ENCODE measurements at places on chromosomes 16 and 17.
A peak's percentile ranks its signal among the peaks of the same experiment; 100 is the strongest.

DNA sequence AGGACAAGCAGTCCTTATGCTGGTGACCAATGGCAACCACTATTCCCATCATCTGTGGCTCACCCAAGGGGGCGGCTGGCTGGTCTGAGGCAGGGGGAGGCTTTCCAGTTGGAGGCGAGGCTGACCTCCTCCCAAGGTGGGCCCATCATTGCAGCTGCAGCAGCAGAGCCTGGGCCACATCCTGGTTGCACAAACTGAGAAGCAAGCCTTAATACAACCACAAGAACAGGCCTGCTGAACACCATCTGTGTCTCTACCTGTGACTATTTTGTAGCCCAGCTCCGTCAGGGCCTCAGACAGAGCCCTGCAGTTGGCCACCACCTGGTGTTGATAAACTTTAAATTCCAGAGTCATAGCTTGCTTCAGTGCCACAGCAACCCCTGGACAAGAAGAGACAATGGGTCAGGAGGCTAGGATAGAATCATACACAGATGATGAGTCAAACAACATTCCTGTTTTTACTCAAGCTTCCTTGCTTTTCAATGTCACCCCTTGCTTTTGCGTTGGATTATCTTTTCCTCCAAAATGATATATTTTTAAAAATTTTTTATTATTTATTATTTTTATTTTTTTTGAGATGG lies 17.9 kb downstream of the SMCR8 start:
- no peak for DNase-seq

- DNase-seq = no peak
Measured at GRCh38 chr16:86355531-86355930, 154.8 kb upstream of the FOXF1 start.

- peak; percentile 12 for DNase-seq
Measured at GRCh38 chr16:57639172-57639887, 10.9 kb downstream of the ADGRG1 start.

DNA sequence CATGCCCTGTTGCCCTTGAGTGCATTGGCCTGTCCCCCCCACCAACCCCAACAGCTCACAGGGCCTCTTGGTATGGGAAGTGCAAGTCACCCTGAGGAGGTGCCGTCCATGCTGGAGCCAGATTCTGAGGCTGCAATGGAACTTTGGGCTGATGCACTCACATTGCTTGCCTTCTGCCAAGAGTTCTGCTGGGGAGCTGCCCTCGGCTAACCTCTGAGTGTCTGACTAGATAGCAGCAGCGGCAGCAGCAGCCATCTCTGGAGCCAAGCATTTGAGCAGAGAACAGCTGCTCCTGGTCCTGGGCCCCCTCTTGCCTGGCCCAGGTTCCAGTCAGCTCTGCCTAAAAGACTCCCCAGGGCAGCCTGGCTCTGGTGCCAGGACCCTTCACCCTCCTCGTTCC lies 61.5 kb downstream of the GNAO1 start:
- no peak for DNase-seq

DNA sequence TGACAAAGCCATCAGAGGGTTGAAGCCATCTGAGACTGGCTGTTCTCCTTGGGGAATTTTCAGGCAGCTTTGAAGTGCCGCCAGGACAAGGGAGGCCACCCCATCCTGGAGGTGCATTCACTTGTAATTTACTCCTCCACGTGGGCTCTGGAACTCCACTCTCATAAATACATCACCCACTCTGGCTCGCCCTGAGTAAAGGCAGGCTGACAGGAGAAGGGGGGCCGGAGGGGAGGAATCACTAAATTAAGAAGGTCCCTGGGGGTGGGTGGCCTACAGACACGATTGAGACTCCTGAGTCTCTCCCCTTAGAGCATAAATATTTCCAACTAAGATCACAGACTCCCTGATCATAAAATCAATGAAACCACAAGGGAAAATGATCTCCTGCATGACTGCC lies 56.3 kb upstream of the HNF1B start:
- DNase-seq = no peak

GRCh38 chr16:14371778-14372431 lies 258.2 kb downstream of the PARN start:
- no peak for DNase-seq

DNA sequence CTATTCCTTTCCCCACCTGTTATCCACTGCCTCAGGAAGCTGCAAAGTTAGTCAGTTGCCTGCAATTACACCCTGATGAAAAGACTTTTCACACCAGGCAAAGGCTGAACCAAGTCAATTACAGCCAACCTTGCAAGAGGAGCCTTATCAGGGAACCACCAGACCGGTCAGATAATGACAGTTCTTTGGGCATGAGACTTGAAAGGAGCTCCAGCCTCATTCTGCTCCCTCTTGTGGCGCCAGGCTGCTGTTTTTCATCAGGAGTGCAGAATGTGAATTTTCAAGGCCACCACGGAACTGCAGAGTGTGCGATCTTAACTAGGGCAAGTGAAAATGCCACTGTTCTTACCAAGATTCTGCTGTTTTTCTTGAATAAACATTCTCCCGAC lies 22.5 kb downstream of the DNAI2 start:
- DNase-seq = peak; percentile 60

DNA sequence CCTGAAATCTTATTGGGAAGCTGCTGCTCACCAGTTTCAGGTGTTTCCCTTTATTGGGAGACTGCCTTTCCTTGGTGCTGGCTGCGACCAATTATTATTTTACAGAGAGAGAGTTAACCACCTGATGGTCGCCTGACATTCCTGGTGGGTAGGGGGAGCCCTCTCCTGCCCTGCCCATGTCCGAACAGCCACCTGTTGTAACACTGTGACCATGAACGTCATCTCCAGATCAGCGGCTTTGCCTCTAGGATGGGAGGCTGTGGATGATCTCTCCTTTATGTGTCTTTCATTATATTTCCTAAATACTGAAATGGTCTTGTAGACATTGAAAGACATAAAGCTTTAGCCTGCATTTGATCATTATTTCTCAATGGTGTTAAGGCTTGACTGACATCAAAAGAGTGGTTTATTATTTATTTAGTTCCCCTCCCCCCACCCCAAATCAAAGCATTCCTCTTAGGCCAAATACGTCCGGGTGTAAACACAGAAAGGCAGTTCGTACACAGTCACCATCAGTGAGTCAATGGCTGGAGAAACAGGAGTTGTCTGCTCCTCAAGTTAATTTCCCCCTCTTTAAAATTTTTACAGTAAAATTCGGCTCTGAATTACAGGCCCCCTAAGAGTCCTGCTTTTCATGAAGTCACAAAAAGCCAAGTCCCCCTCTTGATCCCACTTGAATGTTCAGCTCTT lies 57.8 kb upstream of the CACNG5 start:
- DNase-seq = no peak

DNA sequence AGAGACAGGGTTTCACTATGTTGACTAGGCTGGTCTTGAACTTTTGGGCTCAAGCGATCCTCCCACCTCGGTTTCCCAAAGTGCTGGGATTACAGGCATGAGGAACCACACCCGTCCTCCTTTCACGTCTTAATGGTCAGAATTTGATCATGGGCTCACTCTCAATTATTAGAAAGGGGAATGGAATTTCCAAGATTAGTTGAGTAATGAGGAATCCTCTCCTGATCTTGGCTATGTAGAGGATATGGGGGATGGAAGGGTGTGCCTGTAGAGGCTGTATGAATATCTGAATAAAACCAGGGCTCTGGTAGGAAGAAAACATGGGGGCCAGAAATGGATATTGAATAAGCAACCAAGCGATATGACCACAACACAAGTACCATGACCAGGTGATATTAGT lies 25.9 kb upstream of the SMURF2 start:
- no peak for DNase-seq

DNA sequence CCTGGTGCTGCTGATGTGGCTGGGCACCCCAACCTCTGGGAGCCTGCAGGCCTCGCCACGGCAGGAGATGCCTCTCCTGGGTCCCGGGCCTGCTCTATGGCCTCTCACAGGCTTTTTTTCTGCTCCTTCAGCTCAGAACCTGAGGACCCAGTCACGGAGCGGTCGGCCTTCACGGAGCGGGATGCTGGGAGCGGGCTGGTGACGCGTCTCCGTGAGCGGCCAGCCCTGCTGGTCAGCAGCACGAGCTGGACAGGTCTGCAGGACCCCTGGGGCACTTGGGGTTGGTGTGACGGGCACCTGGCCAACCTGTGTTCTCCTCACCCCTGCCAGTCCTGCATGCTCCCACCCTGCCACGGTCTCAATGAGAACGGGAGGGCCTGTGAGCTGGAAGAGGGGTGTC lies 7.0 kb downstream of the ALG1 start:
- no peak for DNase-seq

DNA sequence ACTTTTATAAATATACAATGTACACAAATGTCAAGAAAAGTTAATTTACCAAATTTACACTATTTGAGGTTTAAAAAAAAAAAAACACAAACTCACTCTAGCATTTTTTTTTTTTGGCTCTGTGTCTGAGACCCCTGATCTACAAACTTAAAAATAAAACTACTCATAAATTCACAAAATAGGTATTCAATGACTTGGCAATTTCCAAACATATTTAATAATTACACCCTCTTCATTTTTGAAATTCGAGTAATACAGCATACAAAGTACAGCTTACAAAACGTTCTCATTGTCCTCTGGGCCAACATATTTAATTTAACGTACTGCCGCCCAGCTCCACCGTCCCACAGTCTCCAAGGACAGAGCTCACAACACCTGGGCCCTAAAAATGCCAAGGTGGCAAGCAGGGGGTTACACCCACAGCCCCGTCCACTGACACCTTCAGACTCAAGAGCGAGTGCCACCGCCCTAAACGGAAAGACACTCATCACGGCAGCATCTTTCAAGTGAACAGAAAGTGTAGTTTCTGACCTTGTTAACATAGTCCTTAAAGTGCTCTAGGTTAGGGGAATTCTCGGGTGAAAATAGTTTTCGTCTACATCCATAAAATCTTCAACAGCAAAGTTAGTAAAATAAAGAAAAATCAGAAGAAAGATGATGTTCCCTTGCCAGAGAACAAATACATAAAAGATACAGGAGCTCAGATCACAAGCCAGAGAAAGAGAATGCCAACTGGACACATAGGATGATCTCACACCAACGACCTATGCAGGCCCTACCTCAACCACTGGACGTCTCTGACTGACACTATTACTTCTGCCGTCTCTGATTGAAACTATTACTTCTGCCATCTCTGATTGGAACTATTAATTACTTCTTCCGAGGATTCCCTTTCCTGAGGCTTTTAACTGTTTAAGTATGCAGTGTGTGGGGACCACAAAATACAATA lies 4.2 kb downstream of the ADCY9 start:
- no peak for DNase-seq

- no peak for DNase-seq
Measured at GRCh38 chr16:65384441-65384840, 262.6 kb upstream of the CDH11 start.

DNA sequence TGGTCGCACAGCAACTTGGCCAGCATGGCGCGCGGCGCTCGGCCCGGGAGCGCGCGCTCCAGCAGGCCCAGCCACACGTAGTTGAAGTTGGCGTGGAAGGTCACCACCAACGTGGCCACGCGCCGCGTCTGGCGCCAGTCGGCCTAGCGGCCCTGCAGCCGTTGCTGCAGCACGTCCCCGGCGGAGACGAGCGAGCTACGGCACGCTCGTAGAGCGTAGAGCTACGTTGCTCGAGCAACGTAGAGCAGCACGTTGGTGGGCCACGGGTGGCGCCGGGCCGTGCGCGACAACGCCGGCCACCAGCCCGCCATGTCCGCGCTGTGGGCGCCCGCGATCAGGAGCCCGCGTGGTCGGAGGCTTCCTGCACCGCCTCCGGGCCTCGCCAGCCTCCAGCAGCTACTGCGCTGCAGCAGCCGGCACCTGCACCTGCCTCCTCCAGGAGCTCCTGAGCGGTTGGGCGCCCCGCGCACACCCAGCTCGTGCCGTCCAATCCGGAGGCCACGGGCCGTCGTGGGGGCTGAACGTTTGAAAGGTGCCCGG lies 13.4 kb upstream of the SULT1A1 start:
- DNase-seq = peak; percentile 75

DNA sequence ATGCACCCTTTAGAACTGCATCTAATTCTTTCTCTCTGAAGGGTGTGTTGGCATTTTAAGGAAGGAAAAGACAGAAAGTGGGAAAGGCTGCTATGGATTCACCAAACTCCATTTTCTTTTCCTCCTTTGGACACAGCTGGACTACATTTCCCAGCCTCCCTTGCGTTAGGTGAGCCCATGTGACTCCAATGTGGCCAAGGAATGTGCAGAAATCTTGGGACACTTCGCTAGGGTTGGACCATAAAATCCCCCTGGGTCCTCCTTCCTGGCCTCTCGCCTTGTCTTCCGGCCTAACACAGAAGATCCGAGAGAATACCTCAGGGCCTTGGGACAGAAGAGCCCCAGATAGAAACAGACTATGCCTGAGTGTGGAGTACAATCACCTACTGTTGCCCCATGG lies 56.3 kb downstream of the ABCC12 start:
- no peak for DNase-seq

GRCh38 chr17:3003296-3004149 lies 59.9 kb downstream of the OR1D5 start:
- no peak for DNase-seq

- no peak for DNase-seq
Measured at GRCh38 chr17:962670-963069, 16.9 kb downstream of the NXN start.

DNA sequence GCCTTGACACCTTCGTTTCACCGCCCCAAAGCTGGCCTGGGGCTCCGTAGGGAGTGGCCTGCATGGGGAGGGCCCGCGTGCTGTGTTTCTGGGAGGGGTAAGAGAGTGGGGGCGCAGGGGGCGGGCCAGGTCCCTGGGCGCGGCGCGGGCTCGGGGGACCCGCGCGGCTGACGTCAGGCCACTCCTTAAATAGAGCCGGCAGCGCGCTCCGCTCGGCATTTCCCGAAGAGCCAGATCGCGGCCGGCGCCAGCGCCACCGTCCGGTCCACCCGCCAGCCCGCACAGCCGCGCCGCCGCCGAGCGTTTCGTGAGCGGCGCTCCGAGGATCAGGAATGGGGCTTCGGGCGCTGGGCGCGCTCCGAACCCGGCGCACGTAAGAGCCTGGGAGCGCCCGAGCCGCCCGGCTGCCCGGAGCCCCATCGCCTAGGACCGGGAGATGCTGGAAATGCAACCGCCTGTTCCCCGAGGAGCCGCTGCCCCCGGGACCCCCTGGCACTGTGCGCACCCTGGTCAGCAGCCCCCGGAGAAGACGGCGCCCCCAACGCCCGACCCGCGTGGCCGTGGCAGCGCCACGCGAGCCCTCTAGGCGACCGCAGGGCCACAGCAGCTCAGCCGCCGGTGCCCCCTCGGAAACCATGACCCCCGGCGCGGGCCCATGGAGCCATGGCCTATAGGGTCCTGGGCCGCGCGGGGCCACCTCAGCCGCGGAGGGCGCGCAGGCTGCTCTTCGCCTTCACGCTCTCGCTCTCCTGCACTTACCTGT lies at the start of gene HS3ST2:
Gene HS3ST2, plus strand, starts transcription at position 215 of the 763 bp plus-strand sequence. Its CDS starts 449 bp downstream, at position 664.
- no peak for DNase-seq

DNA sequence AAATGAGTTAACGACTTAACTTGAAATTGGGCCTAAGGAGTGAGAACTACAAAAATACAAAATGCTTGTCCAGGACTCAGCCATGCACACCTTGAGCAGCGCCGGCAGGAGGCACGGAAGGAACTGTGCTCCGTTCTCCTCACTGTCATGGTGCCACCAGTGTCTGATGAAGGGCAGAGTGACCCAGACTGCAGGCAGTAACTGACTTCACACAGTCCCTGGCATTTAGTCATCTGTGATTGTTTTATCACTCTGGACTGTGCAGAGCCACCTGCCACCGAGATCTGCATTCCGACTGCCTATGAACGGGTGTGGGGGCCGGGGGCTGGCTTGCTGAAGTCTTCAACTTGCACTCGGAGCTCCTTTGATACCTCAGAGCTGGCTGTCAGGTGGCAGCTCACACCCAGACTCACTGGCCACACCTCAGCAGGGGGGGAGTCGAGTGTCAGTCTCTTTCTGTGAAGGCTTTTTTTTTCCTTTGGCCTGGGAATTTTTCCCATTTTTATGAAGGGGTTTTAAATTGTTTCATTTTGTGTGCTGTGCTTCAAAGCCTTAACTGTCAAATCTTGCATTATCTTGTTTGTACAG lies 20.2 kb upstream of the ENDOV start:
- no peak for DNase-seq

All from CD4-positive, alpha-beta T cell treated with Interleukin-6 for 4 hours (primary cell).